RCC 7860 (cell line): ENCODE measurements at places on chromosomes 4 and X.

GRCh38 chrX:65601530-65602220 lies 65.8 kb upstream of the MSN start:
- peak; percentile 15 for DNase-seq

DNA sequence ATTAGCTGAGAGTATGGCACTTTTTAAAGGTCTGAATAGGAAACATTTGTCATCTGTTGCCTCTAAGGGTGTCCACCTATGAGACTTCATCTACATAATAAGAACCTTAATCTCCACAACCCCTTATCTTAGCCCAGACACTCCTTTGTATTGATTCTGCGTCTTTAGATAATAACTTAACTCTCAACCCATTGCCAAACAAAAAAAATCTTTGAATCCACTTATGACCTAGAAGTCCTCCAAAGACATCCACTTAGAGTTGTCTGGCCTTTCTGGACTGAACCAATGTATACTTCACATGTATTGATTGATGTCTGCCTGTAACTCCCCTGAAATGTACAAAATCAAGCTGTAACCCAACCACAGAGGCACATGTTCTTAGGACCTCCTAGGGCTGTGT lies 66.0 kb upstream of the CHRNA9 start:
- DNase-seq, result no peak

GRCh38 chrX:123797543-123798447 lies 62.1 kb upstream of the XIAP start:
- peak; percentile 75 for DNase-seq

DNA sequence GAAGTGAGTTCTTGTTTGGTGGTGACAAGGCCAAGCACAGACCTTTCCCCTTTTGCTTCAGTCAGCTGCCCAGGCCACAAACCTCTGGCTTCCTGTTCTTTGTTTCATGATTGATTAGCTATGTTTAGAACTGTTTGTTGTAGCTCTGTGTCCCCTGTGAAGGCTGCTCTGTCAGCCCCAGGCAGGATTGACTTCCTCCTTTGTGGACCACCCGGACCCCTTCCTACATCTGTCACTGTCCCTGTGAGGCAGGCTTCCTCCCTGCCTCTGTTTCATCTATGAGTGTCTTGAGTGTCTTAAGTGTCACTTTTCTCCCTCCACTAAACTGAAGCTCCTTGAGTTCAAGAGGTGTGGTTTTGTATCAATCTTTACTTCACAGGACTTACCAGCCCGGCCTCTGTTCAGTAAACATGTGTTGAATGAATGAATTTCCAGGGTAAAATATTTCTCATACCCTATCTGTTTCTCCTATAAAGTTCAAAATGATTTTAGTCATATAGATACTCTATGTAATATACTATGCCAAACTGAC lies 83.5 kb downstream of the ZNF674 start:
- no peak for DNase-seq

DNA sequence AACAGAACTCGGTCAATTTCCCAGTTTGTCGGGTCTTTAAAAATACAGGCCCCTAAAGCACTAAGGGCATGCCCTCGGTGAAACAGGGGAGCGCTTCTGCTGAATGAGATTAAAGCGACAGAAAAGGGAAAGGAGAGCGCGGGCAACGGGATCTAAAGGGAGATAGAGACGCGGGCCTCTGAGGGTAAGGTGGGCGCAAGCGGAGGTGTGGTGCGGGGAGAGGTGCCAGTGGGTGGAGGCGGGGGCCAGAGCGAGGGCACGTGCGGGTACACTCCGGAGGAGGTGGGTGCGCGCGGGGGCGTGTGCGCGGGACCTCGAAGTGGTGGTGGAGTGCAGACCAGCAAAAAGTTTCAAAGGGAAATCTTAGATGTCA lies 787 bp upstream of the TET2 start:
- no peak for DNase-seq

- DNase-seq, result no peak
These were observed 332.5 kb downstream of the GRID2 start for GRCh38 chr4:92636038-92636806.

DNA sequence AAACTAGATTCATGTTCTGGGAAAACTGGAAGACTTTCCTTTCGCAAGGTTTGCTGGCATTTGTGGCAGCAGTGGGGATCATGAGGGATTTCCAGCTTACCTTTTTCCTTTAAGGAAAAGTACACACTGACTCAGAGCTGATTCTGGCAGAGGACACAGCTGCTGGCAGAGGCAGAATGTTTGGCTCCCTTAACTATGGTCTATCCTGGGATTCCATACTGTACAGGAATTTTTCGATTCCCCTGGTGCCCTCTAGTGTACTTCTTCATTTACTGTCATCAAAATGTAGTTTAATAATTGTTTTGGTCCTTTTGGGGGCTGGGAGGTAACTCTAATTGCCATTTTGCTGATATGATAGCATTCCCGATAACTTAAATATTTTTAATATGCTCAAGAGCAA lies 152.7 kb downstream of the GABRG1 start:
- no peak for DNase-seq

GRCh38 chr4:48380583-48381167 lies 39.3 kb downstream of the SLAIN2 start:
- DNase-seq, result no peak

DNA sequence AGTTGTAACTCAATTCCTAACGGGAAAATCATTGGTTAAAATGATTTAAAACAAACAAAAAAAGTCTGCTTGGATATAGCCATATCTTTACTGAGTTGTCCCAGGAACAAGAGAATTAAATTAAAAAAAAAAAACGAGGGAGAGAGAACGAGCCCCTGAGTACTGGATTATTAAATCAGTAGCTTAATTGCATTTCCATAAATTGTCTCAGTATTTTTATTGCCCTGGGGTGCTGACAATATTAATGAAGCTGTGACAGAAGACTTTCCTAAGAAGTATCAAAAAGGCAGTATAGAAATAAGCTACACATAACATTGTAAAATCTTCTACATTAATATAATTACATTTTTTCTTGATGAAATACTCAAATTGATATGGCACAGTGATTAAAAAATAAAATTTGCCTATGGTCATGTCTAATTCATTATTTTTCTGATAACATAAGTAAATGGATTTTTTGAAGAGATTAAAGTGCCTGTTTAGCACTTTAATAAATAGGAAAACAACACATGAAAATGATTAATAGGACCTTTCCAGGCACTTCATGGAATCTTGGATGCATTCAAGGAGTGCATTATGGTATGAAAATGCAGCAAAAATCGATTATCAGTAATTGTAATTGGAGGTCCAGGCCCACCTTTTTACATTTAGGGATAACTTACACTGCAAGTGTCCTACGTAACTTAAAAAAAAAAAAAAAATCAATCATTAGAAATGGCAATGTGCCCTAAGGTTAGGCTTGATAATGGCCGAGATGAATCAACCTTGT lies 2233.4 kb downstream of the ARAP2 start:
- DNase-seq, result no peak
